Lower lobe of right lung (tissue), 2 donors: ENCODE measurements at places on chromosomes 5 and 9. TPM values are rescaled to one million over a fixed set of nuclear protein-coding genes. Genes with fewer than 3 reads are reported as not detected.

DNA sequence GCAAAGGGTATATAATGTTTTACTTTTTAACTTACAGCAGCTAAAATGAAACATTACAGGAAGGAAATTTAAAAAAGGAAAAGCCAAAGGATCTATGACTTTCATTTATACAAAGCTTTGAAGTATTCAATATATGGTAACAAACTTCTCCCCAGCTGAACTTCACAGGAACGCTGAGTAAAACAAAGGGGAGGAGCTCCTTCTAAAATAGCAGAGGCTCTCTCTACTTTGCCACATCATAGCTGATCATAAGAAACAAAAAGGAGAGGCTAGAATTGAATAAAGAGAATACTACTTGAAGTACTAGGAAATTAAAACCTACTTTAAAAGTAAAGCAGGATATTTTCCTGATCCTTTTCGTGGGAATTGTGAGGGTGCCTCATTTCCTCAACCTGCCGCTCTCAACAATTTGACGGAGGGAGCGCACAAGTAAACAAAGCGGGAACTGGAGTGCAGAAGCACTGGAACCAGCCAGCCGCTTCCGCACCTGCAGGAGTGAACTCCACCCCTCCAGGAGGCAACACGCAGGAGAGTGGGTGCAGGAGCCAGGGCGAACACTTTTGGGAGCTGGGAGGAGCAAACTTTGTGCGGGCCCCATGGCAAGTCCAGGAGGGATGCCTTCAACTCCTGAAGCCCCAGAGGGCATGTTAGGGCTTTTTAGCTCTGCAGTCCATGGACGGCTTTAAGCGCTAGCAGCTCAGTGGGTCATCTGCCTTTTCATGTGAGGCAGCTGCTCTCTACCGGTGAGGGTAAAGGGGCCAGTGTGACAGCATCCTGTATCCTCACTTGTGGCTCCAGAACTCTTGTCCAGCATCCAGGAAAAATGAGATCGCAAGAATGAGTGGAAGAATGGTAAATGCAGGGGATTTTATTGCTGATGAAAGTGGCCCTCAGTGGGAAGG, 757.4 kb downstream of the PTPRD start:
- no peak for DNase-seq

DNA sequence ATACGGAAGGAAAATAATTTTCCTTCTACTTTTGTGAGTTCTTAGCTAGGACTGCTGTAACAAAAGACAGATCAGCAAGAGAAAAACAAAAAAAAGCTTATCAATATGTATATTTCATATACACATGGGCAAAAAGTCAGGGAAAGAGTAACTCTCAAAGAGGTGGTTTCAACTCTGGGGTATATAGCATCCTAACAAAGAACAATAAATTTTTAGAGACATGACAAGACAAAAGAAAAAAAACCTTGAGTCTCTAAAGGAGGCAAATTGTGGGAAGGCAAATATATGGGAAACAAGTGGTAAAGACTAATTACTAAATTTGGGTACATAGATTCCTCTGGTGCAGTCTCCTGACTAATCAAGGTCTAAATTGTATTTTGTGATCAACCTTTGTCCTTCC, 93.2 kb downstream of the C5orf15 start:
- DNase-seq: no peak

DNA sequence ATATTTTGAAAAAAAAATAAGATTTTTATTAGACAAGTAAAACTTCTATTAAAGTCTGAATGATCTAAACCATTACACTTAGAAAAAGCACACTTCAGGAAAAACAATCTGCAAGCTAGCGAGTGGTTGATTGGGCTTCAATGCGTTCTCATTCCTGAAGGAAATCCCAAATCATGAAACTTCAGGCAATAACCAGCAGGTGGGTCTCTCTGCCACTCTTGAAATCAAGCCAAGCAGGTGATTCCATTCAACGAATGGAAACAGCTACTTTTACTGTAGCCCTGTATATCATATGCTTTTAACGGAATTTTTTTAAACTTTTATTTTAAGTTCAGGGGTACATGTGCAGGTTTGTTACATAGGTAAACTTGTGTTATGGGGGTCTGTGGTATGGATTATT, 234.5 kb upstream of the TRPM3 start:
- no peak for DNase-seq

- no peak for DNase-seq
Observed at GRCh38 chr5:95070453-95070852, 214.4 kb downstream of the MCTP1 start.

DNA sequence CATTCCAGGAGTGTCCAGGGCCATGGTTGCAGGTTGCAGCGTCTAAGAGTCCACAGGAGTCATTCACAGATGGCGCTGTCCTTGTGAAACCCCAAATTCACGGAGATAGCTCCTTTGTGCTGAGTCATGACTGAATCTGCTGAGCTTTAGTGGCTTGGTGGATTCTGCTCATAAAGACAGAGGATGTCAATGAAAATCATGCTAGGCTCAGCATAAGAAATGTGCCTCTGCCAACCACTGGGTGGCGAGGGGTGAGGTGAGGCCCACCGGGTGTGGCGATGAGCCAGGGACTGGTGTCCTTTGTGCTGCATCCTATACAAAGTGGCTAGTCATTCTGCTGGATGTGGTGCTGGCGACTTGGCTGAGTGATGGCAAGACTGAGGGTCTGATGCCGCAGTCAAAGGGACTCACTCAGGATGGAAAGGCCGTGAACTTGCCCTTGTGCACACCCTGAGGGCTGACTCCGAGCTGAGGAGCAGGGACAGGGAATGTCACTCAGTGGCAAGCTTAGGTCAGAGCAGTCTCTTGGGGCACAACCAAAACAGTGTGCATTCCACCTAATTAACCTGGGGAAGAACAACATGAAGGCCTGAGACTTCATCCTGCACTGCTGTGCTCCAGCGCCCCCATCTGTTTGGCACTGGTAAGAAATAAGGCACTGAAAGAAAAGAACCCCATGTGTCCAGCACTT, 71.5 kb downstream of the DAP start:
- no peak for DNase-seq

DNA sequence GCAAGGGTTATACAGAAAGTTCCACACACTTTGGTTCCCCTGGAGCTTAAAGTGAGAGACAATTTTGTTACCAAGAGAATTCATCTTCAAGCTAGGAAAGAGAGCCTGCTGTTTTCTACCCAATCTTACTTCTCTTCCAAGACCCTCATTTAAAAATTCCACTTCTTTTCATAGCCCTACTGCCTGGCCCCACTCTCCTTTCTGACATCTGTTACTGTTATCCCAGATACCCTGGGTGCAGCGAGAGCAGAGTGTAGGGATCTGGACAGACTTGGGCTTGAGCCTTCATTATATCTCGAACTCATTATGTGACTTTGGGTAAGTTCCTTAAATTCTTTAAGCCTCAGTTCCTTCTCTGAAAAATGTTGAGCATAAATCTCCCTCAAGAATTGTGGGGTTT, 263.1 kb downstream of the ASTN2 start:
- DNase-seq: no peak

DNA sequence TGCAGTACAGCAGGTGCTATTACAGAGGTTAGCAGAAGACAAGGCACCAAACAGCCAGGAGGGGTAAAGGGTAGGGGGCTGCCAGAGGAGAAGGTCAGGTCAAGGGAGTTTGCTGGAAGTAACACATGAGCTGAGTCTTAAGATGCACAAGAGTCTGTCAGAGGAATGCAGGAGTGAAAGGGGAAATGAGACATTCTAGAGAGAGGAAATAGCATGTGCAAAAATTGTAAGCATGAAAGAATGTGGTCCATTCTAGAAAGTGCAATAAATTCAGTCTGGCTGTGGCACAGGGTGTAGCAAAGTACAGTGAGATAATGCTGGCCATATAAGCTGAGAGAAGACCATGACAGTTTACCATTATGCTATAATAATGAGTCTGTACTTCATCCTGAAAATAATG, 6.6 kb downstream of the GOLGA1 start:
- DNase-seq: no peak

- no peak for DNase-seq
Observed at GRCh38 chr5:146561711-146562110, 45.7 kb upstream of the GPR151 start.

DNA sequence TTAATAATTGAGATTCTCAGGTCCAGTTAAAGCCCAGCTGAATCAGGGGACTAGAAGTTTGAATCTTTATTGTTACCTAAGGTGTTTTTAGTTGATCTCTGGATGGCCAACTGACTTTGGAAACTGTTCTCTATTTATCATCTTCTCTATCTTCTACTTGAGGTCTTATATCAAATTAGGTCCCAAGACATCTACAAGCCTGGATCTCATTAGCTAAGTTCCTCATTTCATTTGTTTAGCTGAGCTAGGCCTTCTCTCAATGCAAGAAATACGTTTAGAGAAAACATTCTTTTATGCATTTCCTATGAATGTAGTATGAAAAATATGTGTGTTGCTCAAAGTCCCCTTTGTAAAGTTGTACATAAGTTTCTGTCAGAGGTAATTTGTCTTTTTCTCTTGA, 196.6 kb downstream of the PTTG1 start:
- DNase-seq: no peak

Gene CMYA5
- 2.0 TPM for total RNA-seq

GRCh38 chr5:32869216-32869615, 158.1 kb downstream of the NPR3 start:
- no peak for DNase-seq

- DNase-seq: no peak
Observed at GRCh38 chr5:112201141-112201540, 217.9 kb downstream of the EPB41L4A start.

Gene AIF1L
- total RNA-seq: 16.0 TPM

DNA sequence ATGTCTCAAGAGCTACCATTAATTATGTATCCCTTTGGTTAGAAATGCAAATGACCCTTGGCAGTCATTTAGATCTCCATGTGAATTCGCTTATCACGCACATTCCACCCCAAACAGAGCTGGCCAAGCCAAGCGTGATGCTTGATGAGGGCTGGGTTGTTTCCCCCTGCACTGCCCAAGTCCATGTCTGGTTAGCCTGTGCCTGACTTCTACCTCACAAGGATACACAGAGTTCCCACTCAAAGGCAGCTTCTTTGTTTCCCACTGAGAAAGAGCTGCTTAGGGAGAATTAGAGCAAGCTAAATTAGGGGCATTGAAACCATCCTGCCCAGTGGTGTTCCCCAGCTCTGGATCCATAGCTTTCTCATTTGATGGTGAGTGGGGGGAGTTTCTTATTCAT, 87.2 kb downstream of the FSTL4 start:
- DNase-seq: no peak

DNA sequence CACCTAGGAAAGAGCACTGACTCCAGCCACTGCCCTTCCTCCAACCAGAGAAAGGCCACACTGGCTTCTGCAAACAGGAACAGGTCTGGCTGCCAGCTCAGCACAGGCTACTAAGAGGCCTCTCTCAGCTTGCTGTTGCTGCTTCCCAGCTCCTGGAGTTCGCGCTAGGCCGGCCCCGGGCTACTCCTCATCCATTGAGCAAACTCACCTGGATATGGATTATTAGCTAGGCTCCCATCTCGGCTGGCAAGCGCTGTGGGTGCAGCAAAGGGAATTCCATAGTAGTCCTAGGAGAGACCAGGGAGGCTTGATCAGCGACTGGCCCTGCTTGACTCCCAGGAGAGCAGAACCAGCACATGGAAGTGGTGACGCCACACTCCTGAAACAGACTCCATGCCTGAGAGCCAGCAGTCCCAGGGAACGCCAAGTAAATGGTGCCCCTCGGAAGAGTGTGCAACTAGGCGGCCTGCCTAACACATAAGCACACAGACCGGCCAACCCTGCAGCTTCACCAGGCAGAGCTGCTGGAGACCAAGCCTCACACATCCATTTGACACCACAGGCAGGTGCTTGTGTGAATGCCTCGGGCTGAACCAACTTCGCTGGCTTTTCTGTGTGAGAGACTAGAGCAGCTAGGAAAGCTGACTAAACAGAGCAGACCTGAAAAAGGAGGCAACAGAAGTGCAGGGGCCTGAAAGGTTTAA, 107.2 kb downstream of the UBE2R2 start:
- no peak for DNase-seq

Gene CCDC180
- 11.3 TPM for total RNA-seq

- DNase-seq: no peak
Observed at GRCh38 chr9:128414461-128414860, 6.2 kb upstream of the CERCAM start.

DNA sequence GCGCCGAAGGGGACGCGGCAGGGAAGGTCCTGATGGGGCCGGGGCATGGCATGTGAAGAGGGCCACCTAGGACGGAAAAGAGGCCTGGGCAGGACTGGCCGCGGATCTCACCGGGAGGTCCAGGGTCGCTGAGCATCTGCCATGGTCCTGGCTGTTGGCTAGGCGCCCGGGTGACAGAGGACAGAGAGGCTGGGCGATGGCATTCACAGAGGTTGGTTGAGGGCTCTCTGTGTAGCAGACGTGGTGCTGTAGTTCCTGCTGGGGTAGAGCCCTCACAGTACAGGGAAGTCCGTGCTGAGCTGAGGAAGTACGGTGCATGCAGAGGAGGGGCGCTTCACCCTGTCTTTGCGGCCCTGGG, 427 bp downstream of the PCYOX1L start:
- DNase-seq: peak; percentile 61

Gene SPATA31A3
- total RNA-seq: not detected

DNA sequence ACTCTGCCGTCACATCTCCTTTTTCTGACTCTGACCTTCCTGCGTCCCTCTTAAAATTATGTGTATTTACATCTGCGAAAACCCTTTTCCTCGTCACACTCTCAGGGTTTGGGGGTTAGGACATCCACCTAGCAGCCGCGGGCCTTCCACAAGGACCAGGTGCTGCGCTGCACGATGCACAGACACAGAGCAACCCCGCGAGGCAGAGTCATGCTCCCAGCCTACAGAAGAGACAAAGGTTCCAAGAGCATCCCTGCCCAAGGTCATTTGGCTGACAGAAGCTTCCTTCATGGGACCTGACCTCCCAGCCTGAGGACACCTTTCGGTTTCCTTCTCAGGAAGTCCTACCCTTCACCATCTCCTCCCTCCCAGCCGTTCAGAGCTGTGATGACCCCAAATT, 118.6 kb upstream of the SARDH start:
- no peak for DNase-seq

DNA sequence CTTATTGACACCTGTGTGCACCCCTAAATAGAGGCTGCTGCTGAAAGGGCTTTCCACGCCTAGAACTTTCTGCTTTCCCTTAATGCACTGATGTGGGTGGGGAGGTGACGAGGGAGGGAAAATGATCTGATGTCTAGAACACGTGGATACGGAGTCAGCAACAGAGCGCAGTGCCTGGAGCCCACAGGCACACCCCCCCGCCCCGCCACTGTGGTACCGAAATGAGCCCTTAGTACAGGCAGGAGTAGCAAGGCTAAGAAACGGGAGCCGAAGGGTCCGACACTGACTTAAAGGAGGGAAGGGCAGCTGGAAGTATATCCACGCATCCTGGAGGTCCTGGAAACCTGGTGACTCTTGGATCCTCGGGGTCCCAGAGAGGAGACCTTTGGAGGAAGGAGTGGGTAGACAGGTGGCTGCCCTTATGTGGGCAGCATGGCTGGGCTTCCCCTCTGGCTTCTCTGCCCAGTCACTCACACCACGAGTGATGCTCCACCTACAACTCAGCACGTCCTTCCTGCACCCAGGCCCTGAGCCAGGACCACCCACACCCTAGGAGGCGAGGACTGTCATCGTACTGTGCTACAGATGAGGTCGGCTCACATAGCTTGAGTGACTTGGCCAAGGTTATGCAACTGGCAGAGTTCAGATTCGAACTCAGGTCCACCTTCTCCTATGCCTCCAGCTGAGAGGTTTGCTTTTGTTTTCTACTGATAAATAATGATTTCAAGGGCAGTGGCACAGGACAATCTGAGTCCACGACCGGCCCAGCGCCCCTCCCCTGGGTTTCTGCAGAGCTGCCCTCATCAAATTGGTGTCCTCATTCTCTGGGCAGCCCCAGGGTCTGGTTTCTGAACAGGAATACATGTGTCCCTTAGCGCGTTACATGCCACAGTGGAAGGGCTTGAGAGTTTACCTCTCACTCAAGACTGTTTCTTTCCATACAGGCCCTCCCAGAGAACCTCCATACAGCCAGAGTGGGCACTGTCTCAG, 4.7 kb upstream of the VAV2 start:
- DNase-seq: peak; percentile 42
